ENCODE measurements at places on chromosomes 3 and 15.

- DNase-seq = no peak
Observed at GRCh38 chr3:149010504-149010951, 19.2 kb downstream of the GYG1 start.

- no peak for DNase-seq
Observed at GRCh38 chr15:96075895-96076294, 254.6 kb upstream of the NR2F2 start.

DNA sequence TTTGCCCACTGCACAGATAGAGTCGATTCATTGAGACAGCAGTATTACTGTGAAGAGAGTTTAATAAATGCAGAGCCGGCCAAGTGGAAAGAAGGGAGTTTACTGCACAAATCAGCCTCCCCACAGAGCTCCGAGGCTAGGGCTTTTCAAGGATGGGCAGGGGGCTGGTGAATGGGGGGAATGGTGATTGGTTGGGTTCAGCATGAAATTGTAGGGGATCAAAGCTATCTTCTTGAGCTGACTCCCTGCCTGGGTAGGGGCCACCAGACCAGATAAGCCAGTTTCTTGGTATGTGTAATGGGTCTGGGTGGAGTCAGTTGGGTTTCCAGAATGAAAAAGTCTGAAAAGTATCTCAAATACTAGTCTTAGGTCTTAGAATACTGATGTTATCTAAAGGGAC, 66.6 kb downstream of the SYNPR start:
- DNase-seq = no peak

DNA sequence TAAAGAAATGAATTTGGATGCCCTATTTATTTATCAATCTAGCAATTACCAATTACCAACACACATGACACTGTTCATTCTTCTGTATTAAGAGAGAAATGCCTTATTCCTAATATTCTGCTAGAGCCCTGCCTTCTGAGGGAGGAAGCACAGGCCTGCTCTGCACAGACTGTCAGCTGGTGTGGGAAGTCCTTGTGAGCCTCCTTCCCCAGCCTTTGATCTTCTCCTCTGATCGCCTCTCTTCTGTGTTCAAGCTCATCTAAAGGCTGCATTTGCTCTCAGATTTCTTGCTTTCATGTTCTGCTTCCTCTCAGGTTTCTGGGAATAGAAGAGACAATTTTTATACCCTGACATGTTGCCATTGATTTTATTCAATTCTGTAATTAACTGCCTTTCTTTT, 290.6 kb upstream of the UMPS start:
- no peak for DNase-seq

- no peak for DNase-seq
Observed at GRCh38 chr3:38964646-38965045, 87.1 kb downstream of the SCN11A start.

DNA sequence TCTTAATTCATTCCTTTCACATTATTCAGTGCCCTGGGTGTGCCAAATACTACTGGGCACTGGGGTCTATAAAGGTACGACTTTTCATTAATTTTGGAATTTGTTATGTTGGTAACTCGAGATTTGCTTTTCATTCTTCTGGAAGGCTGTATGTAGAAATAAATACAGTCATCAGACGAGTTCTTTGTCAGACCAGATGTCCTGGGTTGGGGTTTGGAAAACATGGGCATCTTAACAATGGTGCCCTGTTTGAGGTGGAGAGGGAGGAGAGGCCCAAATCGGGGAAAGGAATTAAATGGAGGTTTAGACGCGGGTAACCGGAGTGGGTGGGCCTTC, 662 bp upstream of the GLCE start:
- DNase-seq = no peak

DNA sequence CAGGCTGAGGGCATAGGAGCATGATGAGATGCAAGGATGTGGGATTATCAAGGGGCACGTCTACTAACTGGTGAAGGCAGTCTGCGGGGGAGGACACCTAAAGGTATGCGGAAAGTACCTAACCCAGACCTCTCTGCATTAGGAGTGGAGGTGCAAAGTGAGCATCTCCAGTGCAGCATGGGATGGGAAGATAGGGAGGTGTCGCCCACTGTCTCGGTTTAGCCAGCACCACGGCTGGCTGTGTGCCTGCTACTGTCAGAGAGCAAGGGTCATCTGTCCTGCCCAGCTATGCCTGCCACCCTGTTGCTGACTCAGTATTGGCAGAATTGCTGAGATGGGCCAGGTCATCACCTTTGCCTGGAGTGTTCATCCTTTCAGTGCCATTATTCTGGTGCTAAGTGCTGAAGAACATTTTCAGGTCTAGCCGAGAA, 40.1 kb downstream of the OXNAD1 start:
- no peak for DNase-seq

DNA sequence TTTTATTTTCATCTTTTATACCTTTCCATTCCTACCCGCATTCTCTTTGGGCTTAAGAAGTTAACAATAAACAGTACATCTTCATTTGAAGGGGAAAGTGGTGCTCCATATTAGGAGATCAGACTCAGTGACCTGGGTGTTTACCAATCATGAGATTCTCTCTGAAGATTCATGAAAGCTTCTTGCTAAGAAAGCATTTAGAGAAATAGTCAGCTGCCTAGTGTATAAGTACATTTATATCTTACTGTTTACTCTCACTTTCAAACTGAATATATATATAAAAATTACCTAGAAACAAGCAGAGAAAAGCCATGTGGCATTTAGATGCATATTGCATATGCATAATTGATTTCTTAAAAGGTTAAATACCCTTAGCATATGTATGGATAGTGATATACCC, 100.5 kb downstream of the KCNH8 start:
- no peak for DNase-seq

Data from fibroblast of skin of abdomen (primary cell).